Effector memory CD8-positive, alpha-beta T cell (primary cell): ENCODE measurements at places on chromosomes 3 and 15.

- no peak for DNase-seq
Observed at GRCh38 chr3:132625613-132626012, 28.5 kb downstream of the ACKR4 start.

DNA sequence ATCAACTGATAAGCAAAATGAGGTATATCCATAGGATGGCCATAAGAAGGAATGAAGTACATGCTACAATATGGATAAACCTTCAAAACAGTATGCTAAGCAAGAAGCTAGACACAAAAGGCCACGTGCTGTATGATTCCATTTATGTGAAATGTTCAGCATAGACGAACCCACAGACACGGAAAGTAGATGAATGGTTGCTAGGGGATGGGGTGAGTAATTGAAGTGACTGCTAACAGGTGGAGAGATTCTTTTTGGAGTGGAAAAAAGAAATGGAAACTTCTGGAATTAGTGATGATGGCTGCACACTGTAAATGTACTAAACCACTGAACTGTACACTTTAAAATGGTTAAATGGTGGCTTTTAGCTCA is 630 bp upstream of the EFCAB12 start:
- DNase-seq, result no peak

GRCh38 chr15:45660231-45660979 is 25.6 kb downstream of the SQOR start:
- DNase-seq, result no peak

DNA sequence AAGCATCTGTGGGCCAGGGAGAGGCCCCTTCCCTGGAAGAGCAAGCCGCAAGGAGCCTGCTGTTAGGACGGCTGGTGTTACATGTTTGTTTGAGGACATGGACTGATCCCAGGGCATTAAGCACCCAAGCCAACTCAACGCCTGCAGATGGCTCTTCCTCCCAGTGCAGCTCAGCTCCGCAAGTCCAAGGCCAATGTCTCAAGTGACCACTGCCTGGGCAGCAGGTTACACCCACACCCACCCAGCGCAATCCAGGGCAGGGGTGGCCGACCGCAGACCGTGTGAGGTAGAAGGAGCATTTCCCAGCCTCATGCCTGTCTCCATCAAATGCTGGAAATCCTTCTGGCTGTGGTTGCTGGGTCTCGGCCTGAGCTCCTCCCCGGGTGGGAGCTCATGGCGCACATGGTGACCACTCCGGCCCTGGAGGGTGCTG is 14.5 kb downstream of the GP5 start:
- DNase-seq, result no peak

DNA sequence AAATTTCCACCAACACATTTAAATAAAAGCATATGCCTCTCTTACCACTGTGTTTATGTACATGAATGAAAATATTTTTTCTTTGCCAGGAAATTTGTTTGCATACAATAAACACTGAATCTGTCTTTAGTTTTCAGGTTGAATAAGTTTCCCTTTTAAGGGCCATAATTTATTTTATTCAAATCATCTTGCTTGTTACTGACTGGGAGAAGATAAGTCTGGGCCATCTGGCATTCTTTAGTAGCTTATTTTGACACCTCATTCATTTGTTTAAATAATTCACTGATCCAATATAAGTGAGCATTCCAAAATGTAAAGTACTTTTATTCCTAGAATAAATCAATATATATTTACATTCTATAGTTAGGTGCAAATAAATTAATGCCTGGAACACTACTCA is 1001.3 kb downstream of the PLOD2 start:
- no peak for DNase-seq

DNA sequence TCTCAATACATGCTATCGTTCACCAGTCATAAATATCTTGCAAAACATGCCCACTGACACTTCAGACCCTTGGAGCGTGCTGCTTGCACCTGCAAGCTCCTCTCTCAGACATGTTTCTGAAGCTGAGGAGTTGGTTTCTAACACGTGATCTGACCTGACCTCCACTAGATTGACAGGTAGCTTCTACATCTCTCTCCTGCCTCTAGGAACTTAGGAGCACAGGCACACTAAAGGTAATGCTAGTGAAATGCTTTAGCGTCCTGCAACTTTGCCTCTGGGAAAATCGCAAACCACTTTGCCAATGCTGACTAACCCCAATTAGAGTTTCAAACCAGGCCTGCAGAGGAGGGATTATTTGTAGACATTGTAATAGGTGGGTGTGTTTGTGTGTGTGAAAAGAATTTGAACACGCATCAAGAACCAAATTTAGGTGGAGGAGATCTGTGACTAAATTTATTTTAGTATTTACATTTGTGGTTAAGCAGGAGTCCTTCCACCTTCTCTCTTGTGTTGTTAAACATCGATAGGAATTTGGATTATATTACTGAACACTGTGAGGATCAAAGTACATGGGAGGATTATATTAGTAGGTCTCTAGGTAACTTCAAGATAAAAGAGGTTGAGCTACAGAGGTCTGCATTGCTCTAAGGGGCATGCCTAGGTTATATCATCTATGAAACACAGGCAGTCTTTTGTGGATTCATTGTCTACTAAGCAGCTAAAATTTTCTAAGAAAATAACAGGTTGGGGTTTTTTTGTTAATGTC is 86.7 kb upstream of the ZBED2 start:
- DNase-seq, result no peak

DNA sequence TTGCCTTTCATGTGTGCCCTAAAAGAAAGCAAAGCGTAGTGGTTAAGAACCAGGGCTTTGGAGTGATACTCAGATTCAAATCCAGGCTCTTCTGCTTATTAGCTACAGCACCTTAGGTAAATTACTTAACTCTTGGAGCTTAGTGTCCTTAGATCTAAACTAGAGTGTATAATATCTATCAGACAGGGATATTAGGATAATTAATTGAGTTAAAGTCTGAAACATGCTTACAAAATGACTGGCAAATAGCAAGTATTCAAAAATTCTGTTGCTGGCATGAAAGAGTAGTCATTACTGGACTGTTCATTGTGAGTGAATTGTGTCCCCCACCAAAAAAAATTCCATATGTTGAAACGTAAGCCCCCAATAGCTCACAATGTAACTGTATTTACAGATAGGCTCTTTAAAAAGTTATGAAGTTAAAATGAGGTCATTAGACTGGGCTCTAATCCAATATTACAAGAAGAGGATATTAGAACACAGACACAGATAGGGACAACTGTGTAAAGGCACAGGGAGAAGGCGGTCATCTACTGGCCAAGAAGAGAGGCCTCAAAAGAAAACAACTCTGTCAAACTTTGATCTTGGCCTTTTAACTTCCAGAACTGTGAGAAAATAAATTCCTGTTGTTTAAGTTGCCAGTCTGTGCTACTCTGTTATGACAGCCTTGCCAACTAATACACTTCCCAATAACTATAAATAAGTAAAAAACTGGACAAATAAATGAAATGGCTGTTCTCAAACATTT is 60.4 kb upstream of the LRRC3B start:
- DNase-seq, result no peak

GRCh38 chr15:29475096-29475495 is 205.5 kb upstream of the NSMCE3 start:
- no peak for DNase-seq
